ENCODE measurements at places on chromosomes 3 and 15. TPM values are rescaled to one million over a fixed set of nuclear protein-coding genes. Genes with fewer than 3 reads are reported as not detected.
A peak's percentile ranks its signal among the peaks of the same experiment; 100 is the strongest.

The ZIC4 gene
- not detected for polyA plus RNA-seq

DNA sequence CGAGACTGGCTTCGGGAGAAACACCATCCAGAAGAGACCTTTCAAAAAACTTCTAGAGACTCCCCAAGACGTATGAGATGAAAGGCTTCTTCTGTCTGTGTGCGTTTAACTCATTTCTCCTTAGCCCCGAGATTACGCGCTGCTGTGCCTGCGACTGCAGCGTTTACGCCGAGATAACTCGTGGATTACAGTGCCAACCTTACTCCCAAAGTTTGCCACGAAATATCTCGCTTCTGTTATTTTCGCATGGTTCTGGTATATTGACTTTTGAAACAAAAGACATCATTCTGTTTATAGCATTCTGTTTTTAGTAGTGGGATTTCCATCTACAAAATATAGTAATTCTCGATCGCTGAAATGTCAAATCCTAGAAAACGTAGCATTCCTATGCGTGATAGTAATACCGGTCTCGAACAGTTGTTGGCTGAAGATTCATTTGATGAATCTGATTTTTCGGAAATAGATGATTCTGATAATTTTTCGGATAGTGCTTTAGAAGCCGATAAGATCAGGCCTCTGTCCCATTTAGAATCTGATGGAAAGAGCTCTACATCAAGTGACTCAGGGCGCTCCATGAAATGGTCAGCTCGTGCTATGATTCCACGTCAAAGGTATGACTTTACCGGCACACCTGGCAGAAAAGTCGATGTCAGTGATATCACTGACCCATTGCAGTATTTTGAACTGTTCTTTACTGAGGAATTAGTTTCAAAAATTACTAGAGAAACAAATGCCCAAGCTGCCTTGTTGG, 467 bp downstream of the PGBD4 start:
- peak overlapping the region; percentile 71 for H3K4me3 ChIP-seq
- no peak for DNase-seq
- H3K27me3 ChIP-seq, result no peaks in the 10 kb centered on the region

- H3K4me3 ChIP-seq, result no peak overlapping the region
- H3K27ac ChIP-seq, result no peak overlapping the region
- no peaks in the 10 kb centered on the region for H3K36me3 ChIP-seq
- no peaks in the 10 kb centered on the region for H3K4me1 ChIP-seq
These were observed 520.1 kb downstream of the FGF12 start for GRCh38 chr3:192207239-192207638.

GRCh38 chr3:150331978-150332568, 76.0 kb upstream of the TSC22D2 start:
- no peaks in the 10 kb centered on the region for H3K4me1 ChIP-seq
- no peak overlapping the region for H3K4me3 ChIP-seq
- no peak for DNase-seq
- no peak overlapping the region for H3K27ac ChIP-seq

Data from pancreas (tissue), 10 donors.